Cardiac muscle cell (in vitro differentiated cells and primary cell): ENCODE measurements at places on chromosomes 12 and 14.

GRCh38 chr14:22232933-22233332, 356.1 kb downstream of the DAD1 start:
- no peak for DNase-seq

DNA sequence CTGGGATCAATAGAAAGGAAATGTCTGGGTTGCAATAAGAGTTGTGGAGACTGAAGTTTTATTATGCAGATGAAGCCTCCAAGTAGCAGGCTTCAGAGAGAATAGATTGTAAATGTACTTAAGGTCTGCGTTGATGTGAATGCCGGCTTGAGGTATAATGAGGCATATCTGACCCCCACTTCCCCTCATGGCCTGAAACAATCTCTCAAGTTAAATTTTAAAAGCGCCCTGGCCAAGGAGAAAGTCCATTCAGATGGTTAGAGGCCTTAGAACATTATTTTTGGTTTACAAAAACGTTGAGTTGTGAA, 28.3 kb upstream of the HIGD1C start:
- DNase-seq: no peak

- DNase-seq: peak; percentile 28
Measured at GRCh38 chr14:76090616-76091391, 60.9 kb upstream of the GPATCH2L start.

GRCh38 chr12:45725631-45726602, 3.6 kb upstream of the ARID2 start:
- DNase-seq: peak; percentile 45

DNA sequence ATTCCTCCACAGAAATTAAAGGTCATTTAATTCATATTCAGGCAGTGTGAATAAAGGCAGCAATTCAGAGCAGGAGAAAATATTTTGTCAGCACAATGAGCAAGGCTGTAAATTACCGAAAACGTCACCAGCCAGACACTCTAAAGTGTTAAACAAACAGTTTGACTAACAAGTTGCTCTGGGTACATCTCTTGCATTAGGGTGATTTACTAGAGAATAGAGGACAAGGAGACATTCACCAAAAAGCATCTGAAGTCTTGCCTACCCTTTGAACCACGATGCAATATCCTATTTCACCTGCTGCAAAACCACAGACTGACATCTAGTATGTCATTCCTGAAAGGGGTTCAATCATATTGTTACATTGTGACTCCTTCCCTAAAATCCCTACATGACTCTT, 27.1 kb upstream of the GPHB5 start:
- no peak for DNase-seq

DNA sequence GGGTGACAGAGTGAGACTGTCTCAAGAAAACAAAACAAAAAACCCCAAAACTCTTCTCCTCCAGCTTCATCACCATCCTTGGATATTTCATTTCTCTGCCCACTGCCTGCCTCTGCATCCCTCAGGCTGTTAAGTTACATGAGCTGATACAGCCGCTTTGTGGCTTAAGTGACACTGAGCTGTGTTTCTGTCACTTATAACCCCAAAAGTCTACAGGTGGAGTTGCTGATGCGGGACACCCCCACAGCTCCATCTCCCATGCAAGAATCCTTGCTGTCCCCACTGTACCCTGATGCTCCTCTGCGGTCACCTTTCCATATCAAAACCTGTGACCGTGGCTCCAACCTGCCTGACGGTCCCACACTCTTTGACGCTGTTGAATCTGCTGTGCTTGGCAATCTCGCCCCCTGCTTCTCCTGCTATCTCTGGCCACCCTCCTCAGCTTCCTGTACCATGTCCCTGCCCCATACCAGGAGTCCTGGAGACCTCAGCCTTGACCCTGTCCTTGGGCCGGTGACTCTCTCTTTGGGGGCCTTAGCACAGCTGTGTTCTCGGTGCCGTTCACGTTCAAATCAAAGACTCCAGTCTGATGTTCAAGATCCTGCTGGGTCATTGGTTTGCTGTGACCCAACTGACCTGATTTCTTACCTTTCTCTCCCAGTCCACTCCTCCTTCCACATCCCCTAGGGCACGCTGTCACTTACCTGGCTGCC, 20.3 kb downstream of the HVCN1 start:
- no peak for DNase-seq

DNA sequence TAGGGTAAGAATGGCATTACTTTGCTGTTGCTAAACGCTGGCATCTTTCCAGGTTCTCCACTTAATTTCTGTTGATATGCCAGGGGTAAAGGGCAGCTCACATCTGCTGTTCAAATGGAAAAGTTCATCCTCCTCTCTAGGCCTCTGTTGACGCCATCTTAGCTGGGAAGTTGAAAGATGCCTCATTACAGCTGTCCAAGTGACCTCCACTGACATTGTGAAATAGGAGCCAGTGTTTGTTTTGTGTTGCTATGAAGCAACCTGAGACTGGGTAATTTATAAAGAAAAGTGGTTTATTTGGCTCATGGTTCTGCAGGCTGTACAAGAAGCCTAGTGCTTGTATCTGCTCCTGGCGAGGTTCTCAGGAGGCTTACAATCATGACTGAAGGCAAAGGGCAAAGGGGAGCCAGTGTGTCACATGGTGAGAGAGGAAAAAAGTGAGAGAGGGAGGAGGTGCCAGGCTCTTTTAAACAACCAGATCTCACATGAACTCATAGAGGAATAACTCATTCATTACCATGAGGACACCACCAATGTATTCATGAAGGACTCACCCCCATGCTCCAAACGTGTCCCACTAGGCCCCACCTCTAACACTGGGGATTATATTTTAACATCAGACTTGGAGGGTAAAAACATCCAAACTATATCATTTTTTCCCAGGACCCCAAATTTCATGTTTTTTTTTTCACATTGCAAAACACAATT, 3.2 kb upstream of the ADAM21 start:
- peak; percentile 40 for DNase-seq

DNA sequence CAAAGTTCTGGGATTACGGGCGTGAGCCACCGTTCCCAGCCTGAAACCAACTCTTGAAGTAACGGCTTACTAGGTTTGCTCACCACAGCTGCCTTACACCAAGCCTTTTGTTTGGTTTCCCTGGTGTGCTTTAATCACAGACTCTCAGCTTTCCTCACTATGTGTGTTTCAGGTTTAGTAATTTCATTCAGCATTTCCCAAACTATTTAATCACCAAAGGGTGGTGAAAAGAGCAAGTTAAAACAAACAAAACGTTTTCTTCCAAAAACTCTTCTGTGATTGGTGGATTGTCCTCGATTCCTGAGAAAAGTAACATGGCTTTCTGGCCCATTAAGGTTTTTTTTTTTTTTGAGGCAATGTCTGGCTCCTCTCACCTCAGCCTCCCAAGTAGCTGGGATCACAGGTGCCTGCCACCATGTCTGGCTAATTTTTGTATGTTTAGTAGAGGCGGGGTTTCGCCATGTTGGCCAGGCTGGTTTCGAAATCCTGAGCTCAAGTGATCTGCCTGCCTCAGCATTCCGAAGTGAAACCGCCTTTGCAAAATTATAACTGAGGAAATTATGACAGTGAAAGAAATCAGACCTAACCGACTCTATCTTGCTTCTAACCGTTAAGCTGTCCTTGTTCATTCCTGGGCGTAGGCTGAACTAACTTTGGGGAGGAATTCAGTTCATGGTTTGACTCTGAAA, 1.5 kb upstream of the ZFYVE26 start:
- no peak for DNase-seq

- no peak for DNase-seq
Measured at GRCh38 chr12:111992464-111992863, 20.5 kb downstream of the TMEM116 start.

- no peak for DNase-seq
Measured at GRCh38 chr14:98226411-98226810, 1045.6 kb downstream of the BCL11B start.

DNA sequence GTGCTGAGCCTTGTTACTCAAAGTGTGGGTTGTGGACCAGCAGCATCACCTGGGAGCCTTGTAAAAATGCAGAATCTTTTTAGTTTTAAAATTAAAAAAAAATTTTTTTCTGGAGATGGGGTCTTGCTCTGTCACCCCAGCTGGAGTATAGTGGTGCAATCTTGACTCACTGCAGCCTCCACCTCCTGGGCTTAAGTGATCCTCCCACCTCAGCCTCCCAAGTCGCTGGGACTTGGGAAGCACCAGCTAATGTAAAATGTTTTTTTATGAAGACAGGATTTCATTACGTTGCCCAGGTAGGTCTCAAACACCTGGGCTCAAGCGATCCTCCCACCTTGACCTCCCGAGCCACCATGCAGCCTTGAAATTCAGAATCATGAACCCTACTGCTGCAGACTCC, 14.4 kb downstream of the MYBPC1 start:
- DNase-seq: no peak

DNA sequence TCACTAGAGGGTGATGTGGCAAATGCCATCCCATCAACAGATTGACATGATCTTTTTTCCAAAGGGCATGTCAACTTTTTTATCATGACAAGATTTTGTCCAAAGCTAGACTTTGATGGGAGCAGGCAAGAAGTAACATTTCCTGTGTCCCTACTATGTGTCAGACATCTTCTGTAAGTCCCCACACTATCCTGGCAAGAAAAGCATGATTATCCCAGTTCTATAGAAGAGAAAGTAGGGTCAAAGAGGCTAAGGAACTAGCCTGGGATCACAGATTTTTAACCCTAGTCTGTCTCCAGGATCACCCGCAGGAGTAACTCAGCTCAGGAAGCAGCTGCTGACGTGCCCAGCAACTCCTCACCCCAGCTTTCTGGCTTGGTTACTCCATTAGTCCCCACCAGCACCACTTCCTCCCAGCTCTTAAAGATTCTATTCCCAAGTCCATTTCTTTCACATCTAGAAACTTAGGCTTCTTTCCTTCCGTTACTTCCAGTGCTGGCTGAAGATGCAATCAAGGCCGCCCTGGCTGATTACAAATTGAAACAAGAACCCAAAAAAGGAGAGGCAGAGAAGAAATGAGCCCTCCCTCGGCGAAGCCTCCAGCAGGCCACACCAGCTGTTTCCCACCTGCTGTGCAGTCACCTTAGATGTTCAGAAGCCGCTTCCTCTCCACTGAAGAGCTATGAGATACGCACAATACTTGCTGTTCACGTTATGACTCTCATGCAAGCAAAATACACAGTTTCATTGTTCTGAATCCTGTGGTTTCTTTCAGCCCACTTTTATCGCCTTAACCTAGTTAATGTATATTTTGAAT, 6.2 kb downstream of the ISCU start:
- no peak for DNase-seq

DNA sequence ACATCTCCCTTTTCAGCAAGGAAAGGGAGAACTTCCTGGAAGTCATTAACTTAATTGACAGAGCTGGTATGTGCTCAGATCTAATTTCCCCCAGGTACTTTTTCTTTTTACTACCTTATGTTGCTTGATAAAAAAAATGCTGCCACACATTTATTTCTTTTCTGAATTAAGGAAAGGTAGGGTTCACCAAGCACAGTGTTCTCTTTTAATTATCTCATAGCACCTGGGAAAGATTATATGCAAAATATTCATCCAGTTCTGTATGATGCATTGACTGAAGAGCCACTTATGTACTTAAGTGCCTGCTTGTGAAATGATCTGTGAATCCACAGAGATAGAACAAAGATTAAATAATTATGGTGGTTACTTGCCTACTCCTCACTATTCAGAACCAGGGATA, 25.1 kb downstream of the KCNC2 start:
- no peak for DNase-seq

- peak; percentile 78 for DNase-seq
Measured at GRCh38 chr12:109888179-109889020, 8.1 kb upstream of the GLTP start.

- peak; percentile 84 for DNase-seq
Measured at GRCh38 chr12:121334513-121335343, 17.5 kb downstream of the ANAPC5 start.

GRCh38 chr14:30143627-30144026, 216.0 kb upstream of the PRKD1 start:
- peak; percentile 28 for DNase-seq

DNA sequence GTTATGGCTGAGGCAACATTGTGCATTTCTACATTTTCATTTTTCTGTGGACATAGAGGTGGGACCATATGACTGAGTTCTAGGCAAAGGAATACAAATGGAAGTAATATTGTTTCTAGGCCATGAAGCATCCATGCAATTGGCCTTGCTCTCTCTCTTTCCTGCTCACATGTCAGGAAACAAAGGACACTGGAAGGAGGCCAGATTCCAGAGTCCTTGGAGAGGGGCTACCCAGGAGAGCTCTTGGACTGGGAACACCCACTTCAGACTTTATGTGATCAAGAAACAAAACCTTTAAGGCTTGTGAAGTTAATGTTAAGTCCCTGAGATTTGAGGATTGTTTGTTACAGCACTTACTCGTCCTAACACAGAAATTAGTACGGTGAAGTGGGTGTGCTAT, 32.8 kb downstream of the PDZRN4 start:
- DNase-seq: no peak

DNA sequence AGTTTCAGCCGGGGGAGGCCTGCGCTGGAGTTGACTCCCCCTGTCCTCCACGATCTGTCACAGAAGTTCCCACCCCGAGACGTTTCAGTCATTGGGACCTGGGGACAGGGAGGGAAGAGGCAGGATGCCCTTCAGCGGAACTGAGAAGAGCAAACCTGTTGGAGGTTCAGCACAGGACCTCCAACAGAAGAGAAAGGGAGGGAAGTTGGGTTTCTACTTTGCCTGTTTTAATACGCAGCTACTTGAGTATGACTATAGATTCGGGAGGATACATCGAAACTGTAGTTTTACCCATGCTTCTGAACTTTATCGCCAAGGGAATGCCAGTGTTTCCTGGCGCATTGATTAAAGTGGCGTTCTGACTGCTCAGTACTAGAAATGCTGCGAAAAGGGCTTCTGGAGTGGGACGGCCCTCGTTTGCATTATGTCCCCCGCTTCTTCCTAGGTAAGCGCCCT, 2.3 kb upstream of the DUSP6 start:
- DNase-seq: no peak

GRCh38 chr12:1428671-1429070, 165.7 kb downstream of the FBXL14 start:
- DNase-seq: no peak

GRCh38 chr14:66508547-66508845, 549 bp downstream of the GPHN start:
- DNase-seq: no peak
